GM12891 (cell line): ENCODE measurements at places on chromosomes 7 and 10.

GRCh38 chr10:129277084-129277483 is 190.0 kb upstream of the MGMT start:
- DNase-seq: no peak

DNA sequence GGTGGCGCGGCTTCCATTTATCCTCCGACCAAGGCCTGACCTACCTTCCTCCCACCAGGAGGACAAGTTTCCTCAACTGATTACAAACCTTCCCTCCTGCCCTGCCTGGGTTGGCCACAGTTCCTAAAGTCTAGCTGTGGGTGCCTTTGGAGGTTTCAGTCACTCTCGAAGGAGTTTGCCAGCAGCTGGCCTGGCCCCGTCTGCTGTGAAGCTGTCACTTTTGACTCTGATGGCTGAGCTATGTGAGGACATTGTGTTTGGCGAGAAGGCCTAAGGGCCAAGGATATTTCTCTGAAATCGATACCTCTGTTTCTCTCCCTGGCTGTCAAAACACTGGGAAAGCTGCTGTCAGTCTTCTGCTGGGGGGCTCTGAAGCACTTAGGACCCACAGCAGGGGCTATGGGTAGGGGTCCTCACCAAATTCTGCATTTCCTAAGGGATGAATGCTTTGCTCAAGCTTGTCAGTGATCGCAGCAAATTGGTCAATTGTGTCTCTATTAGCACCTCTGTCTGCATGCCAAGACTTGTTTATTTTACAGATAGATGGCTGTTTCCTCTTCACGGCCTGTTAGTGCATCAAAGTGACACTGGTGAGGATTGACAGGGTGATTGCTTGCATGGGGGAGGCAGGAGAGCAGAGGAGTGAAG is 31.9 kb upstream of the SAMD8 start:
- DNase-seq: no peak

DNA sequence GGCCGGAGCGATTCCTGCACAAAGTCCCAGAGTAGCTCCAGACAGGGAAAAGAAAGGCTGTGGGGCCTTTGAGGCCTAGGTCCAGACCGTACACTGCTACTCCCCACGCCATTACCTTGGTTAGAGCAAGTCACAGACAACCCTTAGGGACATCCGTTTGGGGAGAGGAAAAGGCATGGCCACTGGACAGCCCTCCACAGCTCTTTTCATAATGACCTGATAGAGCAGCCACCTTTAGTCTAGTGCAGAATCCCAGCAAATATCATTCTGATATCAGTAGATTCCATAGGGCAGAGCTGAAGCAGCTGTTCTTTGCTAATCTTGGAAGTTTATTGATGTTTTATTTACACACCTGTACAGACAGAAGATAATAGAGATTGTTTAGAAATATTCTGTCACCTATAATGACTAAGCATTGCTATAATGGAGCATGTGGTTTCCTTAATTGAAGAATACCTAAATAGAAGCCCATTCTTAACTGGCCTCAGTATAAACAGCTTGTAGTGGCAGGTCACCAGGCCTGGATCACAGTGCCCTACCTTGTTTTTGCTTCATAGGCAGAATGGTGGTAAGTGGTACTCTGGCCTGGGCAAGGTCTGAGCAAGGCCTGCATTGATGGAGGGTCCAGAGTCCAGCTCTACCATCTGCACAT is 27.9 kb downstream of the OGDH start:
- DNase-seq: no peak

- no peak for DNase-seq
These were observed 201.5 kb downstream of the DNAJB9 start for GRCh38 chr7:108770981-108771745.

GRCh38 chr7:11404355-11404754 is 427.6 kb downstream of the THSD7A start:
- no peak for DNase-seq

GRCh38 chr7:129785685-129786514 is 166.9 kb downstream of the UBE2H start:
- no peak for DNase-seq

- no peak for DNase-seq
These were observed 187.4 kb upstream of the AGR3 start for GRCh38 chr7:17069146-17069545.

GRCh38 chr7:54783952-54784351 is 24.9 kb upstream of the SEC61G start:
- DNase-seq: no peak

DNA sequence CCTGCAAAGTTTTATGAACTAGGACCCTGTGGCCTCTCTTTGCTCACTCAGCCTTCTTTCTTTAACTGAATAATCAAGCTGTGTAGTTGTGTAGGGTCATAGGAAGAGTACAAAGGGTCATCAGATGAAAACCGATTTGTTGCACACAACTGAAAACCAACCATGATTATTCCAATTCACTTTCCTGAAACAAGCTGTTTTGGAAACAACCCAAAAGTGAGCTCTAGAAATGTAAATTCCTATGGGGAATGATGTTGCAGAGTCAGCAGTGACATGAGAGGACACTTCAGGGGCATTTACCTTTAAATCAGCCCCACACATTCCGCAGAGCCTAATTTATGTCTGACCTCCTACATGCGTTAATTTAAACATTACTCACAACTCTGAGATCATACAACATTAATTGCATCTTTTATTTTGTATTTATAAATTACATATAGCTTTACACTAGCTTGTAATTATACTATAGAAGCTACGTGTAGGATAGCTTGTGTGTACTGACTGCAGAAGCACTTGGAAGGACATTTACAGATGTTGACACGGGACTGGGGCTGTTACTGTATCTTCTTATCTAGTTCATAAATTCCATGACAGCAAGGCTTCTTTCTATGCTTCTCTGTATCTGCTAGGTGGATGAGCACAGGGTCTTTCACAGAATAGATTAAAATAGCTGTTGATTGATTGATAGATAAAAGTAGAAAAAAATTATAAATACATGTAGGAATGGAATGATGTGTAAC is 139.9 kb upstream of the AKR1E2 start:
- no peak for DNase-seq

GRCh38 chr7:69882269-69882668 is 284.0 kb downstream of the AUTS2 start:
- no peak for DNase-seq

GRCh38 chr10:104440221-104440620 is 86.6 kb downstream of the CFAP58 start:
- DNase-seq: no peak

GRCh38 chr7:157405914-157406810 is 69.4 kb downstream of the DNAJB6 start:
- no peak for DNase-seq

GRCh38 chr7:2802101-2802500 is 42.0 kb downstream of the GNA12 start:
- no peak for DNase-seq

GRCh38 chr7:87359366-87359765 is 13.9 kb downstream of the CROT start:
- no peak for DNase-seq

GRCh38 chr10:32163762-32164148 is 107.5 kb upstream of the KIF5B start:
- no peak for DNase-seq

DNA sequence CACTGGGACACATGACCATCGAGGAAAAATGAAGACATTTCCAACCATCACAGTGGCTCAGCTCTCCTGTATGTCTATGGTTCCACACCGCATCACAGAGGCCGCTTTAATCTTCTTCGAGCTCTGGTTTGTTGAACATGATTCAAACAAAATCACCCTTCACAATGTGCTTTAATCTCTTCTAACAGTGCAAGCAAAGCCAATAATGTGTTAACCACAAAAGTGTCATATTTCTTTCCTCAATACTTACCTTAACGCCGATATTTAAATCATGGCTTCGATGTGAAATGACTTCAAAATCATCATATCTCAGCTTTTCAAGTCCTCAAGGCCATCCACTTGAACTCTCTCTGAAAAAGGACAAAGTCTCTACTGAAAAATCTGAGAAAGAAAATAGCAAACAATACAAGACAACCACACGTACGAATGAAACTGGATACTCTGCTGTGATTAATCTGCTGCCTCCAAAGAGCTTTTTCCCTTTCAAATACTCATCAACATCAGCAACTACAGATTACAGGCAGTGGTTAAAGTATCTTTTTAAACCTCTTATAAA is 23.0 kb upstream of the SVIL start:
- no peak for DNase-seq

GRCh38 chr7:30249986-30250774 is 34.2 kb upstream of the ZNRF2 start:
- no peak for DNase-seq

- no peak for DNase-seq
These were observed 39.9 kb downstream of the CCDC3 start for GRCh38 chr10:12961416-12962205.

DNA sequence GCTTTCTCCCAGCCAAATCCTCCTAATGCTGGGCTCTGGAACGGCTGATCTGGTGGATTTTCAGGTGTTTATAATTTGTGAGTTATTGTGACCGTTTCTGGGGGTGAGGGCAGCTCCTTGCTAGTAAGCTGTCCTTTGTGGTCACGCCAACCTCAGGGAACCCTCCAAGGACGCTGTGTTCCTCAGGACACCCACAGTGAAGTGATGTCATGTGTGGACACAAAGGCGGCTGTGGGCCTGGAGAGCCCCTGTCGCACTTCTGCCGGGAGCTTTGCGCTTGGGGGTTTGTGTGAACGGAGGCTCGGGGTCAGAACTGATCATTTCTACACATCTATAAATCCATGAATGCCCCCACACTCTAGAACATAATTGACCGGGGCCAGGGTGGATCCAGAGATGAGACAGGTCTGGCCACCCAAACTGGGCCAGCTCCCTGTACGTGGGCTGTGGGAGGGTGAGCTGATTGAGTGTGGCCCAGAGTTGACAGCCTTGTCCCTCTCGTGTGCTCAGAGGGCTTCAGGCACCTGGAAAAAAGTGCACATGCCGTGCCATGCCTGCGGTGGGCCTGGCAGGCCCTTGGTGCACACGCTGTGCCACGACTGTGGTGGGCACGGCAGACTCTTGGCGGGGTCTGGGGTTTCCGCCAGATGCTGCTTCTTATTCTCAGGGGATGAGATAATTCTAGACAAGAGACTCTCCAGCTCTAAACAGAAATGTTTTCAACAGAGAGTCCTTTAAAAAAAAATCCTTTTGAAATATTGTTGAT is 130.2 kb downstream of the VIPR2 start:
- DNase-seq: no peak

GRCh38 chr10:122576291-122576690 is 15.7 kb downstream of the DMBT1 start:
- DNase-seq: no peak

- DNase-seq: no peak
These were observed 188.5 kb downstream of the SNX10 start for GRCh38 chr7:26480156-26480555.

DNA sequence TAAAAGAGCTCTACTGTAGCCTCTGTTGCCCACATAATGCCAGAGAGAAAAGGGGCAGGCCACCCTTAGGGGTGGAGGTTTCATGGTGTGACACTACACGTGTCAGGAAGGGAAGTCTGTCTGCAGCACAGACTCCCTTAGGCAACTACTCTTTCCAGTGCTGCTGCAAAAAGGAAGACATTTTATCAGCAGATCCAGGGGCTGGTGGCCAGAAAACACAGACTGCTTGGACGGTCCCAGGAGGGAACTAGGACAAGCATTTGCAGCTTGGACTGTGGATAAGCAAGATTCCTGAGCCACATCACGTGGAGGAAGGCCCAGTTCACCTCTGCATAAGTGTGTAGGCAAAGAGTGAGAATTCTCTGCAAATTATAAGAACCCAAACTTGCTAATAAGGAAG is 220.8 kb downstream of the FANK1 start:
- DNase-seq: no peak

GRCh38 chr7:21971780-21972396 is 26.2 kb upstream of the CDCA7L start:
- DNase-seq: no peak

DNA sequence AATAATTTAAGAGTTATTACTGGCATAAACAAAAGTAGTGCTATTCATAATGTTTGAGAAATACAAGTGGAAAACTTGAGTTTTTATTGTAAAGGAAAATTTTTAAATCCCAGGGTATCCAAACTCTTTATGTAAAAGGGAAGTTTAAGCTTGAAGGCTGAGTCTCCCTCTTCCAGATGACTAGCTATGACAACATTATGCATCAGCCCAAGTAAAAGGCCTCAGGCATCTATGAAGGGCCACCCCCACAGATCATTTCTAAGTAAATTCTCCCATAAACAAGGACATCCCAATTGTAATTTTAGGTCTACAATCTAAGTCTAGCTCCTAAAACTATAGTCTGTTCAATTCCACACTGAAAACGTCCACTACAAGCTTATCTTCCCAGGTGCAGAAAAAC is 166.2 kb upstream of the STEAP1 start:
- no peak for DNase-seq

DNA sequence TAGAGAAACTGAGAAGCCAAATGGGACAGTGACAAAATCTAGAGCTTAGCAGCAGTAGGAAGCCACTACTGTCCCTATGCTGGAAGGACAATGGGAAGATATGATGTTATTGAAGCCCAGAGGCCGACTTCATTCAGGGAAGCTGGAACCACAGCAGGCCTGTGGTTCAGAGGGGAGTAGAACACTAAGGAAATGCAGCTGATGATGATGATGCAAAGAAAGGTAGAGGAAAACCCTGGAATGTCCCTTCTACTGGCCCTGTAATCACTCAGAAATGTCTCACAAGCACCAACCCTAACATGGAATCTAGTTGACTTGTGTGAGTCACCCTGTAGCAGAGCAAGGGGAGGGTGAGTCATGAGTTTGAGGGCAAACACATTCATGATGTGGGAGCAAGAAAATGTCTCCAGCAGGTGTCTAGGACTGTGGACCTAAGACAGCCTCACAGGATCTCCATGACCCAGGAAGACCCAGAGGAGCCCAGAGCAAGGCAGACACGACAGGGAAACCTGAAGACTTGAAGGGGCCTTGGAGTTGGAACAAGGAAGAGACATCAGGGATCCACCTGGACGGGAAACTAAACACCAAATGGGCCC is 37.0 kb upstream of the LRRC17 start:
- DNase-seq: no peak

GRCh38 chr7:69635555-69636185 is 37.4 kb downstream of the AUTS2 start:
- DNase-seq: no peak

DNA sequence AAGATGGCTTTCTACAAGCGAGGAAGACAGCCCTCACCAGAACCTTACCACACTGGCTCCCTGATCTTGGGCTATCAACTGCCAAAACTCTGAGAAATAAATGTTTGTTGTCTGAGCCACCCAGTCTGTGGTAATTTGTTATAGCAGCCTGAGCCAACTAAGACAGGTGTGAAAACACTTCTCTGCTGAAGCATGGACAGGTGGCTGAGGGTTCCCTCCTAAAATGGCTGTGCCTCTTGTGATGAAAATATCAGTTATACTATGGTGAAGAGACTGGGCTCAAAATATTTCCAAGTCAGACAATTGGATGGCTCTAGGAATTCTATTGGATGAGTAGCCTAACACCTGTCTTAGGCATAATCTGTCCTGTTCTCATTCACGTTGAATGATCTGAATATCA is 78.1 kb downstream of the CDK1 start:
- no peak for DNase-seq

GRCh38 chr10:43198682-43199005 is 60.4 kb downstream of the CSGALNACT2 start:
- DNase-seq: peak; percentile 5
